Kidney (tissue), 22 donors: ENCODE measurements at places on chromosomes 12 and 14.

DNA sequence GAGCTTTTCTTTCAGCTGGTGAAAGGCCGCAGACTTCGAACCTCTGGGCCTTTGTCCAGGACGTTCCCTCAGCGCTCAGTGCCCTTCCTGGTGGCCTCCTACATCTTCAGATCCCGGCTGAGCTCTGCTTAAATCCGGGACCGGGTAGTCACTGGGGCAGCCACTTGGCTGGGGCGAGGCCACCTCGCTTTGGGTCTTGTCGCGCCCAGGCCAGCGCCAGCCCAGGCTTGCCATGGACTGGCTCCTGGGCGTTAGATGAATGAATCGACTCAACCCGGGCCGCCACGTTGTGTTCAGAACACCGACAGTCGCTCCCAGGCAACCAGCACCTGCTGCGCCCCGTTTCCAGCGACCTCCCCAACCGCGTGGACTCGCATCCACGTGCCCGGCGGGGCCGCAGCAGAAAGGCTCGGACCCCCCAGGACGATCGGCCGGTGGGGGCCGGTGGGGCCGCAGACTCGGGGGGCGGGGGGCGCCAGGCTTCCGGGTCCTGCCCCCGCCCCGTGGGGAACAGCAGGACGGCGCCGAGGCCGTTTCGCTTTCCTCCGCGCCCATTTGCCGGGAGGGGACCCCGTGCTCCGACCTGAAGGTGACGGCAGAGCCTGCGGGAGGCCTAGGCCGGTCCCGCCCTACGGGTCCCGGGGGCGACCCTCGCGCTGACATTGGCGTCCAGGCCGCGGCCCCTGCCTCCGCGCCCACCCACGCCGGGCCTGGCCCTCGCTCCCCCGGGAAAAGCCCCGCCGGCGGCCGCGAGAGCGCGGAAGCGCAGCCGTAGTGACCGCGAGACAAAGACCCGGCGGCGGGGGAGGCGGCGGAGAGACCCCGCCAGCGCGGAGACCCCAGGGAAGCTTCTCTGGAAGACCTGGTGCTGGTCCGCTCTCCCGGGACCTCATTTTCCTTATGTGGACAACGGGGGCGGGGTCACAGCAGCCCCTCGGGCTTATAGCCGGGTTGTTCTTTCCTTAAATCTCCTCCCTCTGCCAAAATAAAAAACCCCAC lies 37.3 kb upstream of the RCOR1 start:
- peak; percentile 82 for DNase-seq

DNA sequence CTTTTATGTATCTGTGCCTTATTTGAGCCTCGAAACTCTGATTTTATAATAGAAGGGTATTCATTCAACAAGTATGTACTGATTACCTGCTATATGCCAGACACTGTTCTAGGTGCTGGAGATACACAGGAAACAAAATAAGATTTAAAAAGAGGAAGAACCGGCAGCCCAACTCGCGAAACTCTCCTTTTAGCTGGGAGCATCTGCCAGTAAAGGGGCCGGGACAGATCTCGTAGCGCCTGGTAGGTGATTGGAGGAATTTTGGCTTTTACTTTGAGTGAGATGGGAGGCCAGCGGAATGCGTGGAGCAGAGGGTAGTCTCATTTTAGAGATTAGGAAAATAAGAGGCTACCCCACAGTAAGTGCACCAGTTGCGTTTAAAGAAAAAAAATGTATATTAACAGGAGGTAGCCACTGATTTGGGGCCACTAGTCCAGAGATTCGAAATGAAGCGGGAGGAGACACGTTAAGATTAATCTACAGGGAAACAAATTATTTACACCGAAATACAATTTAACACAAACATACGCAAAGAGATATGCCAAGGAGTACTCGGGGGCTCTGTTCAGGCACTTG lies 520 bp upstream of the MON2 start:
- DNase-seq: peak; percentile 30

DNA sequence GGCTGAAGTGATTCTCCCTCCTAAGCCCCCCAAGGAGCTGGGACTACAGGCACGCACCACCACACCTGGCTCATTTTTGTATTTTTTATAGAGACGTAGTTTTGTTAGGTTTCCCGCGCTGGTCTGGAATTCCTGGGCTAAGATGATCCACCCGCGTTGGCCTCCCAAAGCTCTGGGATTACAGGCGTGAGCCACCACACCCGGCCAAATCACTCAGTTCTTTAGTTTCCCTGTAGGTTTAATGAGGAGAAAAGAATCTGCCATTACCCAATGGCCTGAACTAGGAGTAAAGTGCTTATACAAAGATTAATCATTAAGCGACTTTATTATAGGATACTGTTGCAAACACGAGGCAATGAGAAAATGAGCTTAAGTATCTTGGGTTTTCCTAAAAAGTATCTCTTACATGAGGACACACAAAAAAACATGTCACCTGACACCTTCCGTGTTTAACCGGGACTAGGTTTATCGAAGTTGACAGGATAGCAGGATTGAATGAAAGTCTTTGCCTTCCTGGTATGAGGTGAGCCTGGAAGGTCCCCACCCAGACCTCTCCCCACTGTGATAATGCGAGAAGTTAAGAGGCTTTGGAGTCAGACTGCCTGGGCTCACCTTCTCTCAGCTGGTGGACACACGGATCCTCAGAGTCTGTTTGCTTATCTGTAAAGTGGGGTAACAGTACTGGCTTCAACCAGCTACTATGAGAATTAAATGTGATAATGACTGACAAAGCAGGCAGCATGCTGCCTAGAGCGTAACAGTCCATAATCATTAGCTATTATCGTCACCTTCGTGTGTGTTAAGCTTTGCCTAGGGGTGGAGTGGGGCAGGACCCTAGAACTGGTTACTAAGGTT lies 133.5 kb upstream of the KRAS start:
- peak; percentile 15 for DNase-seq

DNA sequence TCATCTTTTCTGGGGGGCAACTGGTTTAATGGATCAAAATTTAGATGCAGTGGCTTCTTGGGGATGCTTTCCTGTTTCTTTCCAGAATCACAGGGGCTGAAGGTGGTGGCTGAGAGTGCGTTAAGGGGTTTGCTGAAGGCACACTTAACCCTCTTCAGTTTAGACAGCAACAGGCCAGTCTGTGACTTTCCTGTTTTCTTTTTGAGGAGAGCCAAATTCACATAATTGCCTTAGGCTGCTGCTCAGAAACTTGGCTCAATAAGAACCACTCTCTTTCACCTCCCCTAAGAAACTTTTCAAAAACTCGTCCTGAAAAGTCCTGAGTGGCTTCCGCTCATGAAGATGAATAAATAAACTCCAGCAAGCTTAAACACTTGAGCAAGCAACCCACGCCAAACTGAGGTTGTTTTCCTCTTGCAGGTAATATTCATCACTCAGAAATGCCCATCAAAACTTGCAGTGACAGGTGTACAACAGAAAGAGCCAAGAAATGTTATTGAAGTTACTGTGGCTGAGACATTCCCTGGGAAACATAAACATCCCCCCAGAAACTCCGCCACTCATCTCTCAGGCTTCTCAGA lies 510.4 kb downstream of the TMEM132D start:
- no peak for DNase-seq

DNA sequence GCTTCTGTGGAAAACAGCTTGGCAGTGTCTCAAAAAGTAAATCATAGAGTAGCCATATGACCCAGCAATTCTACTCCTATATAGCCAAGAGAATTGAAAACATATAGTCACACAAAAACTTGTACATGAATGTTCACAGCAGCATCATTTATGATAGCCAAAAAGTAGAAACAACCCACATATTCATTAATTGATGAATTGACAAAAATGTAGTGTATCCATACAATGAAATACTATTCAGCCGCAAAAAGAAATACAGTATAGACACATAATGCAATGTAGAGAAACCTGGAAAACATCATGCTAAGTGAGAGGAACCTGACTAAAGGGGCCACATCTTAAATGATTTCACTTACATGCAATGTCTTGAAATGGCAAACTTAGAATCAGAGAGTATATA lies 326.6 kb downstream of the KCNH5 start:
- DNase-seq: no peak

DNA sequence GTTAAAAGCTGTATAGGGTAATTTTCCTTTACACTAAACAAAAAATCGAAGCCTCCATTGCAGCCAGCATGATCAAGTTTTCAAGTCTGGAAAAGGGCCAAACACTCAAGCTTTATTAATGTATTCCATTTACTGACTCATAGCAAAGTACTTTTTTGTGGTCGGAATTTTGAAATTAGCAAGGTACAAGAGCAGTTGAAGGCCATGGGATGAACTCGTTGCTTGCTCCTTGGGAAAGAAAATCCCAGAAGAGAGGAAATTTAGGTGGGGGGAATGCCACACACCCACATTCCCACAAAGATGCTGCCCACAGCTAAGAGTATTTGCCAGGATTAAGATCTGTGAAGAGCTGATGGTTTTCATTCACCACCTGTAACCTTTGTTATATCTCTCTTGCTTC lies 333.7 kb downstream of the EGLN3 start:
- DNase-seq: no peak

DNA sequence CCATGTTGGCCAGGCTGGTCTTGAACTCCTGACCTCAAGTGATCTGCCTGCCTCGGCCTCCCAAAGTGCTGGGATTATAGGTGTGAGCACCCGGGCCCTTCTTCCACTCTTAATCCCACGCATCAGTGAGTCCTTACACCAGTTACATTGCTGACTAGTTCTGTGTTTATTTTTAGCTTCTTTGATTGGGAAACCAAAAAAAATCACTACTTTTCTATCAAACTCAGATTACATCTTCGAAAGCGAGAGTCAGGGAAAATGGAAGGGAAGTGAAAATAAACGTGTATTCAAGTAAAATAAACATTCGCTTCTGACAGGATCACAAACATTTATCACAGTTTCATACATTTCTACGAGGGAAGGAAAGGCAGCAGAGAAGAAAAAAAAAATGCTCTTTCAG lies 32.2 kb downstream of the FGD6 start:
- DNase-seq: no peak

DNA sequence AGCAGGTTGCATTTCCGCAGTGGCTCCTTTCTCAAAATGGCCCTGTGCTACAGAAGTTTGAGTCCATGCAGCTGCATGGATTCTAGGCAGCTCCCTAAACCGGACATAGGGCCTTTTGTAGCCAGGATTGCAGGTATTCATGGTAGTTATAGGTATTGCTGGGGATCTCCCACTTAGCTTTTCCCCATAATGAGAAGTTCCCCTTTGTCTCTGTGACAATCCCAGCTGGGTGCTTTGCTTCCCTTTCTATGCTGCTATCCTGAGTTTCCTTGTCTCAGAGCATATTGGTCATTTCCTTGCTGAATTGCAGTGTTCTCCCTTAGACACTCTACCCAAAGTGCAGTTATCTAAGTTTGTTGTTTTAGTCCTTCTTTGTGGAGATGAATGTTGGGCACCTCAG lies 120.9 kb upstream of the MIS18BP1 start:
- DNase-seq: no peak

DNA sequence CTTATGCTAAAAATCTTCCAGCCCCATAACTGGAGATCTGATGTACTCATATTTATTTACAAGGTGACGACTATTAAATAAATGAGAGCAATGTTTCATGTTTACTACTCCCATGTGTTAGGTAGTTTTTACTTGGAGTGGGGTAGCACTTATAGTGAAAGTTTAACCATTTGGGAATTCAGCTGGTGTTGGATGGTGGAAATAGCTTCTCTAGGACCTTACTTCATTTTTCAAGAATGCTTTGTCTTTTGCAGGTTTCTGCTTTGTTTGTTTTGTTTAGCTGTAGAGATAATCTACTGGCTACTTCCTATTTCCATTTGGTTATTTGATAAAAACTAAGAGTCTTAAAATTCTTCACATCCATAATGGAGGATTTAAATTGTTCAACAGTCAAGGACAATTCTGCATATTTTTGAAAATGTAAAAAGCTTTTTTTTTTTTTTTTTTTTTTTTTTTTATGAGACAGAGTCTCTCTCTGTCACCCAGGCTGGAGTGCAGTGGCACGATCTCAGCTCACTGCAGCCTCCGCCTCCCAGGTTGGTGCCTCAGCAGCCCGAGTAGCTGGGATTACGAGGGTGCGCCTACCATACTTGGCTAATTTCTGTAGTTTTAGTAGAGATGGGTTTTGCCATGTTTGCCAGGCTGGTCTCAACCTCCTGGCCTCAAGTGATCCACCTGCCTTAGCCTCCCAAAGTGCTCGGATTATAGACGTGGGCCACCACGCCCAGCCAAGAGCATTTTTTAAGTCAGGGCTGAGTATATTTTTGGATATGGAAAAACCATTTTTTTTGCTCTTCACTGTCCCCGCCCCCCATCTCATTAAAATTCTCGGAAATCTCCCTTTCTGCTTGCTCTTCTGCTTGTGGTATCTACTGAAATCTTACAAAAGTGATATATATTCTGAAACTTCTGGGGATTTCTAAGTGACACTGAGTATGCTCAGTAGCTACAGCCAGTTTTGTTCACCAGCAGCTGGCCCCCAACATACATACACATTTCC lies 1.4 kb upstream of the ABCD2 start:
- DNase-seq: peak; percentile 1

- no peak for DNase-seq
These were observed 19.7 kb downstream of the PHETA1 start for GRCh38 chr12:111349101-111349747.

- peak; percentile 90 for DNase-seq
These were observed 46.3 kb upstream of the FBXO21 start for GRCh38 chr12:117236456-117237001.

DNA sequence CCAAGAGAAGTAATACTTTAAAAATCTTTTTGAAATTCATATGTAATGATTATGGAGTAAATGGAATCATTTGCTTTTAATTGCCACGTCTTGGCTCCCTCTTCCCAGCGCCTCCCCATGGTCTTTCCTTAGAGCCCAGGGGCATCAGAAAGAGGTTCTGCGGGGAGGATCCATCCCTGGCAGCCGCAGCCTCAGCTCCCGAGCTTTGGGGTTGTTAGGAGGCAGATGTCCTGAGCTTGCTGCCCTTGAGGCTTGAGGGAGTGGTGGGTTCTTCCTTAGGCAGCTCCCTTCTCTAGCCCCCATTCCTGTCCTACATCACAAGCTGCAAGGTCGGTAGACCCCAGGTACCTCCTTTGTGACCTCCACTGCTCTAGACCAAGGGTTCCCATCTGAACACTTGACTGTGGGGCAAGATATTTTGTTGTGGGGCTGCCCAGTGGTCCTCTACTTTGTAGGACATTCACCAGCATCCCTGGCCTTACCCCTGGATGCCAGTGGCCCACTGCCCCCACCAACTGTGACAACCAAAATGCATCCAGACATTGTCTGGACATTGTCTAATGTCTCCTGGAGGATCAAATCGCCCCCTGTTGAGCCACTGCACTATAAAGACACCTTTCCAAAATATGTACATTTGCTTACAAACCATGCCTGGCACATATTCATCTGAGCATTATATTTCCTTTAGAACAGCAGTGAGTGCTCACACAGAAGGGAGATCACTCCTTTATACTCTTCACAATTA lies 6.3 kb downstream of the PPP2R5C start:
- DNase-seq: no peak

DNA sequence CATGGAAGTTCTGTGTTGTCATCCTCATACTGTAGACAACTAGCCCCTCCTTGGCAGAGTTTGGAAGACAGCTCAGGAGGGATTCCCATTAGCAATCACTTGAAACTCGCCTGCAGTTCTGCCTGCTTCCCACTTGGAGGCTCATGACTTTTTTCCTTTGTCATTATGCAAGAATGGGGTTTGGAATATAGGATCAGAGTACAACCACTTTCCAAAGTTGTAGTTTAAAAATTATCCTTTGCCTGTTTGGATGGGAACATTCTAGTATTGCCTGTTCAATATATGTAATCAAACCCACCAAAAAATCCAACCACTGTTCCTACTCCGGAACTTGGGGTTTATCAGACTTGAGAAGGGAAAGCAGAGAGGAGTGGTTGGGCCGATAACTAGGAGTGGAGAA lies 2.1 kb upstream of the GPD1 start:
- no peak for DNase-seq

- DNase-seq: no peak
These were observed 8.8 kb upstream of the IFI27 start for GRCh38 chr14:94101748-94102147.

- no peak for DNase-seq
These were observed 279.7 kb downstream of the ZFP36L1 start for GRCh38 chr14:68513137-68513536.
